ENCODE measurements at places on chromosomes 4 and X. TPM values are rescaled to one million over a fixed set of nuclear protein-coding genes. Genes with fewer than 3 reads are reported as not detected.

CFAP299 gene
- total RNA-seq: not detected

COL25A1 gene
- total RNA-seq: 0.45 TPM

- DNase-seq: no peak
These were observed 404.6 kb downstream of the PRDM5 start for GRCh38 chr4:120517966-120518365.

DNA sequence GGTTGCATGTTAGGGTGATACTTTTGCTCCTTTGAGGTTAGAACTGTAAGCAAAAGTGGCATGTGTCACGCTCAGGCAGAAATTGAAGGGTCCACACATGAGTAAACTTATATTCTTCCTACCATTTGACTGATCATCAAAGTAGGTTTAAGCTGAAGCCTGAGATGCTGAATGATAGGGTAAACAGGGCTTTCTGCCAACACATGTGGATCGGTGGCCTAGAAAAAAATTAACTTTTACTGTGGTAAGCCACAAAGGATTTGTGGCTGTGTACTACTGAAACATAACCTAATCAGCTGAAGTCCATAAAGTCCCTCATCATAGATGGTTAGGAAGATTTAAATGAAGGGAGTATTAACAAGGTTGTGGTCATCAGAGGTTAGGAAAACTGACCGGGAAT lies 1070.1 kb downstream of the STPG2 start:
- no peak for DNase-seq

DNA sequence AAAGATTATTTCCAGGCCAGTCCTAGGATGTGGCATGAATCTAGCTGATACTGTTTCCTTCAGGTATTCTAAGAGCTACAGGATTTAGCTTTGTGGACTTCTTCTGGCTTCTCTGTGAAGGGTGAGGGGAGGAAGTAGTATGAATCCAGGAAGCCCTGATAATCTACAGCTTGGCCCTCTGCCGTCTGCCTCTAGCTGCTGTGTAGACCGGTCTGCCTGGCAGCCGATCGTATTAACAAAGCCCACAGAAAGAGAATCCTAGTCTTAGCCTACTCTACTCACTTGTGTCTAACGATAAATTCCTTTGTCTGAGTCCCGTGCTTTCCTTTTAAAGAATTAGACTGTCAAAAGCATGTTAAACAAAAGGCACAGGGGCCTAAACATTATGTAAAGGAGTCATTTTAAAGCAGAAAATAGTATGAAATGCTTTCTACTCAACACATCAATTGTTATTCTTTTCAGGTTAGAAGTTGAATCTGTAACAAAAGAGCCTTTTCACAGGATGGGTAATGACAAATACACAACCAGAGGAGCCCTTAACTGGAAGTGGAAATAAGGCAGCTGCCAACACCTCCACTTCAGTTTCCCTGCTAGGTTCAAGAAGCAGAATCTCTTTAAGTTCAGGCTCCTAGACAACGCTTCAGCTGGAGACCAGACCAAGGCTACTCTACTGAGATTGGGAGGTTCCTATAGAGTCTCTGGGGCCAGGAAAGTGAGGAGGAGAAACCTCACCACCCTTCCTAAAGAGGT lies 48.9 kb upstream of the UCP1 start:
- DNase-seq: no peak

GPM6B gene
- 31.7 TPM for total RNA-seq

GRCh38 chr4:83617371-83618035 lies 81.6 kb downstream of the GPAT3 start:
- no peak for DNase-seq

RHOH gene
- total RNA-seq: not detected

GRCh38 chr4:157170321-157170720 lies 50.2 kb upstream of the GRIA2 start:
- no peak for DNase-seq

DNA sequence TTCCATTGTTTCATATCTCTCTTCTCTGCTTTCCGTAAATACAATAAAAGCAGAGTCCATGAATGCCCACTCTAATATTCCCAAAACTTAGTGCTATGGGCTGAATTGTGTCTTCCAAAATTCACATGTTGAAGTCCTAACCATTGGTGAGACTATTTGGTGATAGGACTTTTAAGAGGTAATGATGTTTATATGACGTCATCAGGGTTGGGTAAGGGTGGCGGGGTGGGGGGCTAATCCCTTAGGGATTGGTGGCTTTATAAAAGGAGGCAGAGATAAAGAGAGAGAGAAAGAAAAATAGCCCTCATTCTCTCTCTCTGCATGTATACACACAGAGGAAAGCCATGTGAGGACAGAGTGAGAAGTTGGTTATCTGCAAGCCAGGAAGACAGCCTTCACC lies 722.2 kb downstream of the DMD start:
- DNase-seq: no peak

DNA sequence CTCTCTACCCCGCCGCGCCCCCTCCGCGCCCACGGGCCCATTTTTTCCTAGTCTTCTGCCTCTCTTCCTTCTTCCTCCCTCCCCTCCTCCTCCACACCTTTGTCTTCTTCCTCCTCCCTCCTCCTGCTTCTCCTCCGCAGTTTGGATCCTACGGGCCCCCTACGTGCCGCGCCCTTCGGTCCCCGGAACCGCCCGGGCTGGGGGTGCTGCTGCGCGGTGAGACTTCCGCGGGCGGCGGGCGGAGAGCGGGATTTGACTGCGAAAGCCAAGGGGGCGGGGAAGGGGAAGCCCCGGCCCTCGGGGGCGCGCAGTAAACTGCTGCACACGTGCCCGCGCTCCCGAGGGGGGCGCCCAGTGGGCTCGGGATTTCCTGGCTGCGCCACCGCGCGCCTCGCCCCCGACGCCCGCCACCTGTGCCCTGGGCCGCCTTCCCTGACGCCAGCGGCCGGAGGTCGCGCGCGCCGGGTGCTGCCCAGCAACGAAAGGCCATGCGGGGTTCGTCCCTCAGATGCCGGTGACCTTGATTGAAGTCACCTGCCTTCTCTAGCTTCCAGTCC lies 3.3 kb upstream of the NKX3-2 start:
- no peak for DNase-seq

DNA sequence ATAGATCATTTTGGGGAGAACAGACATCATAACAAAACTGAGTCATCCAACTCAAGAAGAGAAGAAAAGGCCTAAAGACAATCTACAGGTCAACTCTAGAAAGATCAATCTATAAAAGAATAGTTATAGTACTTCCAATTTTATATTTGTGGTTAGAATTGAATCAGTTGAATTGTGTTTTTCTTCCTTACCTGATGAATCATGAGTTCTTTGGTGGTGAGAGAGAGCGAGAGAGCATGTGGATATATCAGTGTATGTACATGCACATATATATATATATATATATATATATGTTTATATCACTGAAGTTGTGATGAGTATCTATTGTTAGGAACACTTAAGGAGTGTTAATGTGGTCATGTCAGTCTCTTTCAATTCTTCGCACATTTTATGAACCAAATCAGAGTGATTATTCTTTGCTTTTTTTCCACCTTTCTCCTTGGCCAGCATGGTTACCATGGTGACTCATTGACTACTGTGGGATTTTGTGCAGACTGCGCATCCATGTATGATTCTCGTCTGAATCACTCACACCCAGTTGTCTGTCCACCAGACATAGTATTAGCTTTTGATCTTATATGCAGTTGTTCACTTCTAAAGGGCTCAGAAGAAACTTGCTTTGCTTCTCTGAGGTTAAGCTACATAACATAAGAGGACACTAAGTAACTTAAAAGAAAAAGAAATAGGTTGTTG lies 90.4 kb upstream of the RAB40AL start:
- no peak for DNase-seq
